ENCODE measurements at places on chromosomes 5 and 9.

DNA sequence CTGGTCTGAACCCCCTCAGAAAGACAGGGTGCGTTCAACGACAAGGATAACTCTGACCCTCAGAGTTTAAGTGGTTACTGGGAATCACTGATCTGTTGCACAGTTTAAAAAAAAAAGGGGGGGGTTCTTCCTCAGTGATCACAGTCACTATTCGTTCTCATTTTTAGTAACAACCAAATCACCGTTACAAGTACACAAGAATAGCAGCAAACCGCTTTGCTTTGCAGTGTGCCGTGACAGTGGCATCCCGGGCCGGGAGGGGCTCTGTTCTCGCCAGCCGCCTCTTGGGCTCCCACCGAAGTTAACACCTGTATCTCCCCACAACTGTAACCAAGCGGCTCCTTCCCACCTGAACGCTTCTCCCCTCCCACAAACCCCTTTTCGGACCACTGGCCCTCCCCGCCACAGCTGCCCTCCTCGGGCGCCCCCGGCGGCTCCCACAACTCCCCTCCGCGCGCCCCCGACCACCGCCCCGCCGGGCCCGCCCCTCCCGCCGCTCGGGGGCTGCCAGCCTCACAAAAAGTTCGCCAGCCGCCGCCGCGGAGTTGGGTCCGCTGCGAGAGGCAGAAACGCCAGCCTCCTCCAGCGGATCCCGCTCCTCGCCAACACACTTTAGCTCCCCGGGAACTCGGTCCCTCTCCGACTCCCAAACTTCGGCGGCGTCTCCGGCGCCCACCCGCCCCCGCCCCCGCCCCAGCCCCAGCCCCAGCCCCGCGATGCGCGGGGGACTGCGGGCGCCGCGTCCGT is 1.2 kb downstream of the SSBP2 start:
- DNase-seq, result peak; percentile 9

DNA sequence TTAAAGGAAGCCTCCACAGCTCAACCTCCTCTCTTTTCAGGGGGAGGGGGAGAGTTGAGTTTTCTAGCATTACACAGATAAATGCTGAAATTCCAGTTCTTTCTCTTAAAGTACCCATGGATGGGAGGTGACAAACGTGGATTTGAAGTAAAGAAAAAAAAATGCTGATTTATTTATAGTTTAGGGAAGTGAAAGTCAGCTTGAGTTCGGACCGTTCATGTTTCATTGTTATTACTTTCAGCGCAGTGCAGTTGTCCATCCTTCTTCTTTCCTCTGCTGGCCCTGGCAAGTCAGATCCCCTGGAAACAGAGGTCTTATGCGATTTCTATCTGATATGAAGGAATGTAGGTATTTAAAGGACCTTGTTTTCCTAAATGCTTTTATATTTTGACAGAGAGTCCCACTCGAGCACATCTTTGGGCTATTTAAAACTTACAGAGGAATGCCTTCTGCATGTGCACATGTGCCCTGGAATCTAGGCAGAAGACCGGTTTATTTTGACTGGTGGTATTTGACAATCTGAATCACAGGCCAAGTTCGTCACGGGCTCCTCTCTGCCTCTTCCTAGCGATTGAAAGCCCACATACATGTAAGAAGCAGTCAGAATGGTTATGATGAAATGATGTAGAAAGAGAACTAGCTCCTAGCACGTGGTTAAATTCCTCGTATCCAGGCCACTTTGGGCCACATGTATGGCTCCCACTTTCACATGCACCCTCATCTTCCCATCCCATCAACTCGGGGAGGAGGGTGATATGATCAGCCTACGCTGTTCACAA is 385.2 kb upstream of the KLF4 start:
- DNase-seq, result no peak

DNA sequence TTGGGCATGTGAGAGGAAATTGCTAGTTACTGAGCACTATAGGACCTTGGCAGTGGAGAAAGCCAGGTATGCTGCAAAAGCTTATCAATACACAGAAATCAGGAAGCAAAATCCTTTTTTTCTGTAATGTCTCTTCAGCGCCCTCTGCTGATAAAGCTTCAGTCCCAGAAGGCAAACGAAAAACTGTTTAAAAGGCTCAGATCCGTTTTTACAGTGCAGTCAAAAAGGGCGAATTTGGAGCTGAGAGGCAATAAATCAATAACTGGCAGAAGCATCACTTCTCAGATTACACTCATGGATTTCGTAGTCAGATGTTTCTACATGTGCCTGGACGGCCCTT is 1.1 kb upstream of the MAN2A1 start:
- peak; percentile 47 for DNase-seq

- no peak for DNase-seq
These were observed 1822.2 kb downstream of the MAT2B start for GRCh38 chr5:165327631-165328030.

- DNase-seq, result no peak
These were observed 193.3 kb upstream of the SNX2 start for GRCh38 chr5:122581629-122582028.

- no peak for DNase-seq
These were observed 44.6 kb downstream of the TIMD4 start for GRCh38 chr5:156918311-156918845.

DNA sequence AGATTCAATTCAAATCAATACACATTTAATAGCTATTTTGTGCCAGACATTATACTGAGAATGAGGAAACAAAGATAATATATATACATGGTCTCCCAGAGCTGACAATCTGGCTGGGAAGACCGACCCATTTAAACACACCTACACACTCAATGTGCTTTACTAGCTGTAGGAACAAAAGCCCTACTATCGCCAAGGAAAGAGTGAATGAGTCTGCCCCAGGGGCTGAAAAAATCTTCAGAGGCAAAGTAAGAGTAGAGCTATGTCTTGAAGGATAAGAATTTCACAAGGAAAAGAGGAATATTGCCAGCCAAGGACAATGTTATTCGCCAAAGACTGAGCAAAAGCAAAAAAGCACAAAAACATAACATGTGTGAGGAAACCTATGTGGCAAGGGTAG is 6.6 kb downstream of the PFDN1 start:
- no peak for DNase-seq

- no peak for DNase-seq
These were observed 550.9 kb downstream of the RAB3C start for GRCh38 chr5:59133764-59134261.

DNA sequence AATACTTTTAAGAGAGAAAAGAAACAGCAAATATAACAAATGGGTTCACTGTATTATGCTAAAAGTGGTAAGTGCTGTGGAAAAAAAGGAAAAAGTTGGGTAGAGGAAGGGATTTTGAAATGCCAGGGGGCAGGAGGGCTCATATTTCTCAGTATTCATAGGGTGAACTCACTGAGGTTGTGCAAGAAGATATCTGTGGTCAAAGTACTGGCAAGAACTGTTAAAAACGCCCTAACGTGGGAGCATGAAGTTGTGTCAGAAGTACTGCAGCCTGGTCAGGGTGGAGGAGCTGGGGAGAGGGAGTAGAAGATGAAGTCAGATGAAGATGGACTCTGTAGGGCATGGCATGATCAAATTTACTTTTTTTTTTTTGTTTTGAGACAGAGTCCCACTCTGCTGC is 31.2 kb upstream of the SLC28A3 start:
- DNase-seq, result no peak

GRCh38 chr5:180816608-180817534 is 14.3 kb upstream of the MGAT1 start:
- peak; percentile 52 for DNase-seq

GRCh38 chr5:26388976-26389375 is 649.4 kb downstream of the CDH9 start:
- DNase-seq, result peak; percentile 84

DNA sequence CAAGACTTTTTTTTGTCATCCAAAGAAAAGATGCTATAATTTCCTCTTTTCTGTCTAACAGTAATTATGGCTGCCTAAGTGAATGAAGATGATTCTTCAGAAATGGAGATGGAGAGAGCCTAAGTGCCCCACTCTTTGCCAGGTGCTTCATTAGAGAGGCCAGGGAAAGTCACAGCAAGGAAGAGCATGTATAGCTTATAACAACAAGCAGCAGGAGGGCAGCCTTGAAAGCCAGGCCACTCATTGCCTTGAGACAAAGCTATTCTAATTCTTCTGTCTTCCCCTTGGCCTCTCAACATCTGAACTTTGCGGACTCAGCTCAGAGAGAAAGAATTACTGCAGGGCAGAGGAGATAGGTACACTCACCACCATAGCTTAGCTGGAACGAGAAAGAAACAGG is 112.0 kb upstream of the ZNF366 start:
- no peak for DNase-seq

- DNase-seq, result no peak
These were observed 17.1 kb downstream of the VPS13A start for GRCh38 chr9:77194423-77194822.

DNA sequence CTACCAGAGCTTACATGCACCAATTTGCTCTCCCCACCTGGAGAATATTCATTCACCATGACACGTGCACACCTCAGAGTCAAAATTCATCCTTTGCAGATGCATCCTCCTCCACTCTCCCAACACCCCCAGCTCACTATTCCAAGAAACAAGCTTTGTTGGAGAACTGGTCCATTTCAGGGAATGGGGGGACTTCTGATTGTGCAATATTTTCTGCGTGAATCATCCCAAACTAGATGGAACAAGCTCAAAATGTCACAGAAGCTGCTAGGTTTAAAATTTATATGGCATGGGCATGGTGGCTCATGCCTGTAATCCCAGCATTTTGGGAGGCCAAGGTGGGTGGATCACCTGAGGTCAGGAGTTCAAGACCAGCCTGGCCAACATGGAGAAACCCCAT is 3.6 kb downstream of the GLDC start:
- no peak for DNase-seq

DNA sequence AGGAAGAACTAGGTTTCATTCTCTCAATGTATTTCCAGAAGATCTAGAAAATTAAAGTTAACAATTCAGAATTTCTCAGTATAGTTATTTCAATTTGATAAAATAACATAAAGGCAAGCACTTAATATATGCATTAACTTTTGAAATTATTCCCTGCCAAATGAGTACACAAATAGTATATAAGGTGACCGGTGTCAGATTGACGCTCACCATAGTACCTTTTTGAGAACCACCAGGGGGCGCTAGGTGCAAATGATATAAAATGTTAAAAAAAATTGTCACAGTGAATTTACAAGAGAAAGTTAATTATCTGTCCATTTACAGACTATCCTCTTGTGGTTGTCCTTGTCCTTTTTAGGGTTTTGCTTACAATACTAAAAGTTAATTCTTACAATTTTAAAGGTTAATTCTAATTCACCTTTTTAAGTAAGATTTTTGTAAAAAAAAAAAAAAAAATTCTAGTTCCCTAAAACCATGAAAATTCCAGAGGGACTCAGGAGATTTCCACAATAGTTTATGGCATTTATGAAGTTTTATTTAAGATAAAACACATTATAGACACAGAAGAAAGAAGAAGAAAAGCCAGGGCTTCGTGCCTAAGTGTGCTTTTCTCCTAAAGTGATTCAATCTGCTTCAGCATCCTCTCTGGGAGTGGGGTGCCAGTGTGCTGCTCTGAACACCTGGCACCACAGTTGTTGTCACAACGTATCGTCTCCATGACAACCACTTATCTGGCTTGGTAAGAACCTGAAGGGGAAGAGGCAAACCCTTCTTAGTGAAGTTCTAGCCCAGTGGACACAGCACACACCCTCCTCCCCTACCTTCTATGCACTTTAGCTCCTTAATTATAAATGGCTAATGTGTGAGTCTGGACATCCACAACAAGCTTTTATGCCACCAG is 1.7 kb downstream of the ADAMTS16 start:
- peak; percentile 53 for DNase-seq

GRCh38 chr9:100637787-100638186 is 59.9 kb downstream of the CAVIN4 start:
- no peak for DNase-seq

DNA sequence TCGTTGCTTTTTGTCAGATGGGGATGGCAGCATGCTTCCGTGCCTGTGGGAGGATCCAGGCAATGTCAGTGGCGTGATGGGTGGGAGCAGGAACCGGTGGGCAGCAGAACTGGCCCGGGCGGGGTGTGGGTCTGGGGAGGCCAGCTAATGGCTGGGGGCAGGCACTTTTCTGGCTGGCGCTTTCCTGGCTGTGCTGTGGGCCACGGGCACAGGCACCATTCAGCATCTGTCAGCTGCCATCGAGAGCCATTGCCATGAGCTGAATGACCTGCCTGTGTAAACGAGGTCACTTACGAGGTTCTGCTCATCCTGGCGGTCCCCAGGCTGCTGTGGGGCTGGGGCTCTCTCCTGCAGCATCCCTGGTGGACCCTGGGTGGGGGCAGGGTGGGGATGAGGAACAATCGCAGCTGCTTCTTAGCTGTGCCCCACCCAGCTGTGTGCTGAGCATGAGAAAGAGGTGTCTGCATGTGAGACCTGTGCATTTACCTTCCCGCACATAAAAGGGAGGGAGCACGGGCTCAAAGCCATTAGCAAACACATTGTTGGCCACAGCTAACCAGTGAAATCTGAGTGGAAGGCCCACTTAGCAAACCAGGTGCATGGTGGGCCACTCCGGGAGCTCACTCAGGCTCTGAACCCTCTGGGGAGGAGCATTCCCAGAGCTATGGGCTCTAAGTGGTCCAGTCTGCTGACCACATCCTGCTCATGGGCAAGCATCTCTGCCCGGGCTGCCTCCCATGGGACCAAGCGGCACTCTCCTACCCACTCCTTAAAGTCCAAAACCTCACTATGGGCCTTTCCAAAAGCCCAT is 41.3 kb upstream of the OLFM1 start:
- peak; percentile 47 for DNase-seq

DNA sequence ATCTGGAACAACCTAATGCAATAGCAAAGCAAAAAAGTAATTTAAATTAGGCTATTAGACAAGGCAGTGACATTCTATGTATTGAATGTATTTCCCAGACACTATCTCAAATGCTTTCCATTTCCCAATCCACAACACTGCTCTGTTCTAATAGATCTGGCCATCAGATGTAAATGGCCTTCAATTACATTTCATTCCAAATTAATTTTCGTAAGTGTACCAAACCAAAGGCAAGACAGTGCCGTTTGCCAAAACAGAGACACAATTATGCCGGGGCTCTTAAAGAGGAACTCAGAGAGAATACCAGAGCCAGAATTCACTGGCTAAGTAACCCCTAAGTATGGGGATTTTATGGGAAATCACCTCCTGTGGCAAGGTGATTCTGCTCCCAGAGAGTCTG is 63.1 kb downstream of the GNAQ start:
- no peak for DNase-seq

DNA sequence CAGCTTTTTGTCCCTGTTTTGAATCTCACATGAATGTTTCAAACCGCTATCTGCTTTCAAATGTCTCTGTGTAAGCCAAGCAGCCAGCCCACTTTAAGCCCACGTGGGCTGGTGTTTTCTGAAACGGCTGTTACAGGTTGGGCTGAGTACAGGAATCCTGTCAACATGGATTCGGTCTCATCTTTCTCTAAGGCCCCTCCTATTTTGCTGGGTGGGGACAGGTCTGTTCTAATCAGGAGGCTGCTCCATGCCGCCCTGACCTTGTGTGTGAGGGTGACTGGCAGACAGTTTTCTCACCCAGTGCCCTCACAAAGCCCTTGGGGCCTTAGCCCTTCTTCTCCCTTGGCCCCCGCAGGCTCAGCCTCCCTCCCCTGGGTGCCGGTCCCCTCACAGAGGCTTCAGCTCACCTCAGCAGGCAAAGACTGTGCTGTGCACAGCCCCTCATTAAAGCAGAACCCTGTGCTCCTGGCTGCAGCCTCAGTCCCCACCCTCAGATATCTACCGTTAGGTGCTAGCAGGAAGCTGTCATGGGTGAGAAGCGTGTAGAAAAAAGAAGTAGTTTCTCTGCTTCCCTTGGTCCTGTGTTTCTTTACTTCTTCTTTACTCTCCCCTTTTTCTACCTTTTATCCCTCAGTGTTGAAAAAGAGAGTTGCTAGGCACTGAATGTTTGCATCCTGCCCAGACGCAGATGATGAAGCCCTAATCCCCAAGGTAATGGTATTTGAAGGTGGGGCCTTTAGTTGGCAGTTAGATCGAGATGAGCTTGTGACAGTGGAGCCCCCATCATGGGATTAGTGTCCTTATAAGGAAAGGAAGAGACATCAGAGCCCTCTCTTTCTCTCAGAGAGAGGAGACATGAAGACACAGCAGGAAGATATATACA is 205.7 kb downstream of the ADAMTS12 start:
- DNase-seq, result no peak
